Motor neuron (in vitro differentiated cells): ENCODE measurements at places on chromosomes 16 and 17. TPM values are rescaled to one million over a fixed set of nuclear protein-coding genes. Genes with fewer than 3 reads are reported as not detected.

GRCh38 chr16:83969771-83970429 lies 1.9 kb downstream of the NECAB2 start:
- no peak for ATAC-seq

- ATAC-seq: no peak
Measured at GRCh38 chr17:32813021-32813420, 63.9 kb downstream of the MYO1D start.

RNF43 gene
- 0.68 and 1.1 TPM in 2 replicates for total RNA-seq

GRCh38 chr17:4542003-4542725 lies 13.0 kb downstream of the MYBBP1A start:
- no peak for ATAC-seq

DNA sequence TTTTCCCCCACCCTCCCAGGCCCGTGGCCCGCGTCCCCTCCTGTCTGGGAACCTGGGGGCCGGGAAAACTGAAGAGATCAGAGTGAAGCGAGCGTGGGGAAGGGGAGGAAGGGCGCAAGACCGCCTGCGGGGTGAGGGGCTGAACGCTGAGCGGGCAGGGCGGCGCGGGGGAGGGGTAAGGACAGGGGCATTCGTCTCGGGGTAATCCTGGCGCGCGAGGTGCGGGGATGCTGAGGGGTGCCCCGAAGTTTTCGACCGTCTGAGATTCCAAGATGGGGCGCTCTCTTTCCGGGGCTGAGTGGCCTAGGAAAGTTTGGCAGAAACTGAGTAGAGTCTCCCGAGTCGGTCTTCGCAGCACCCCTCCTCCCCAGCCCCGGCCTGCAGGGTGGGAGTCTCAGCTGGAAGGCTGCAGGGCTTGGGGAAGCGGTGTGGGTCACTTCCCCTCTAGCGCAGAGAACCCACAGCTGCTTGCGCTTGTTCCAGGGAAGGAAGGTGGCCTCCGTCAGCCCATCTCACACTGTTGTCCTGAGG lies 555 bp downstream of the TTYH2 start:
- ATAC-seq: peak; percentile 2

DNA sequence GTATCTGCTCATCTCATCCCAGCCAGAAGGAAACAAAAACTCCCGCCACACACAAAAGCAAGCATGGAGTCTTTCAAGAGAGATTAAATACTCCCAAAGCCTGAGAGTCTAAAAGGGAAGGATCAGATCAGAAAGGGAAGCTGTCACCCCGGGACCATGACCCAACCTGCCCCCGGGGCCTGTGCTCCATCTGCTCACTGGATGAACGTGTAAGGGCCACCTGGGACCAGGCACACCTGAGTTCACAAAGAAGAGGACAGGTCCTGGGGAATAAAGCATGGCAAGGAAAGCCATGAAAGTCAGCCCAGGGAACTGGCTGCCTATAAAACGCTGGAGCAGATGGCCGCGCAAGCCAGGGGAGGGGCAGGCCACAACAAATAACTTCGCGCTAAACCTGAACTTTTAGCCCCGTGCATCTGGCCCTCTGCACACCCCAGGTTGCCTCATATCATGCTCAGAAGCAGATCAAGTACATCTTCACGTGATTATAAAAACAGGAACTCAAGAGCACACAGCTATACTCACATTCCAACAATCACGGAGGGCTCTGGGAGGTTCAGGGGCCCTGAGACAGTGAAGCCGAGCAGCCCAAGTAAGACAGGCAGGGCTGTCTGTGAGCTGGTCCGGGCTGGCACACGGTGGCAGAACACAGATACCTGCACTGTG lies 3.4 kb downstream of the TMEM11 start:
- ATAC-seq: no peak

CD300LF gene
- not detected in 2 replicates for total RNA-seq

CPNE7 gene
- 5.8 and 6.6 TPM in 2 replicates for total RNA-seq

ADAM11 gene
- total RNA-seq: 3.6 and 5.6 TPM in 2 replicates

DNA sequence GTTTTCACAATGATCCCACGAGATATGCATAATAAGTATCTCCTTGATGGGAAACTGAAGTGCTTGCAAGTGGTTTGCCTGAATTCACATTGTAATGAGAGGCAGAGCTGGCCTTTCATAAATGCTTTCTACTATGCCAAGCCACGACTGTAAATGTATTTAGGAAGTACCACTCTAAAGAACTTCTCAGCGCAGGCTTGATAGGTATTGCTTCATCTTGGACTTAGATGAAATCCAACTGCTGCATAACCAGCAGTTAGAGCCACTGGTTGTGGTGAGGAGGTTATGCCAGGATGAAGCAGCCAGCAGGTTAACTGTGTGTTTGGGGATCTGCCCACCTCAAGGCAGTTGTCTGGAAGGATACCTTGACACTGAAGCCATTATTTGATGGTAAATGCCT lies 26.8 kb downstream of the MARCHF10 start:
- no peak for ATAC-seq

DNA sequence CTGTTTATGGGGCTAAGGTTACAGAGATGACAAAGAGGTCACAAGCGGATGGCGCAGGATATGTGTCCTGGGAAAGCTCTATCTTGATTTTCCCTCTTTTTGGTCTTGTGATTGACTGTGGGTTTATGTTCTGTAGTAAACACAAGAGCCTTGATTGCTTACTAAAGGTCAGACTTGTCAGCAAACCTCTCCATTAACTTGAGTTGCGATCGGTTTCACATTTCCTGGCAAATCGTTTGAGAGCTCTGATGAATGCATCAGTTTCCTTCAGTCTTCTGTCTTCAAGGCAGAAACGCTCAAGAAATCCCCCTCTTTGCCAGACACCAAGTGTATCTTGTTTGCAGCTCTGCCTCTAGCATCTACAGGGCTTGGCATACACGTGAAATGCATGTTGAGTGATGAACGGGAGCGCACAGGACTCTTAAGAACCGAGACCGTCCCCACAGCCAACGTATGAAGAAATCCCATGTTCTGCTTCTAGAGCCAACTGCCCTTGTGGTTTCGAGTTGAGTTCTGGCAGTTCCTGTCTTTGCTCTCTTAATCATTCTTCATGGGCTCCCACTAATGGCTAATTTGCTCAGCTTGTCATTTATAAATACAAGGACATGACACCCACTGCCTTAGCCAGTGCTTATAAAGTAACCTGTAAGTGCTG lies 143.3 kb downstream of the PITPNC1 start:
- ATAC-seq: no peak

CCDC144A gene
- total RNA-seq: 2.9 and 3.7 TPM in 2 replicates

DNA sequence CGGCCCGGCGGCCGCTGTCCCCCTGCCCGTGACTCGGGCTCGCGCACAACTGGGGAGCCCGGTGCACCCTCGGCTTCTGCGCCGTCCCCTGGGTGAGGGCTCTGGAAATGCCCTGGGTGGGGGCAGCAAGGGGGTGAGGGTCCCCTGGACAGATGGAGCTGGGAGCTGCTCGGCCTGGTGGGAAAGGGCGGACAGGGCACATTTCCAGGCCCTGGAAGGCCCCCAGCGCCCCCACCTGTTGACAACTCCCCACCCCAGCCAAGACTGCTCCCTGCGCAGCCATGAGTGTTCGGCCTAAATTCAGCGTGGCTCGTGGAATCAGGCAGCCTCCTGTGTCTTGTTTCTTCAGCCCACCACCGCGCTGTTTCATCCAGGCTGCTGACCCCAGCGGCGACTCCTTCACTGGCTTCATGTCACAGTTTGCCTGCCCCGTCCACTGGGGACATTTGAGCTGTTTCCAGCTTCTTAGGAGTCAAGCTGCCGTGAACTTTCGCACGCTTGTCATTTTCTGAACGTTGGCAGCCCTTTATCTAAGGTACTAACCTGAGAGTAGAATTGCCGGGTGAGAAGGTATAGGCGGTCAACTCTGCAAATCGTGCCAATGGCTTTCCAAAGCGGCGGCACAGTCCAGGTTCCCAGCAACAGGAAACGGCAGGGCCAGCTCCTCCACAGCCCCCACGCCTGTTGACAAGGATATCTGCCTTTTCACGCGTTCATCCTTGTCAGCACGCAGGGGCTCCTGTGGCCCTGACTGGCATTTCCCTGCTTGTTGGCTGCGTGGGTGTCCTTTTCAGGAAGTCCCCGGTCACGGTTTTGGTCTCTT lies 895 bp downstream of the UTS2R start:
- ATAC-seq: no peak

- peak; percentile 78 for ATAC-seq
Measured at GRCh38 chr17:60971515-60972369, 294.1 kb downstream of the BCAS3 start.

- peak; percentile 14 for ATAC-seq
Measured at GRCh38 chr17:57379237-57379894, 123.0 kb downstream of the MSI2 start.
